ENCODE measurements at places on chromosomes 7 and 10. TPM values are rescaled to one million over a fixed set of nuclear protein-coding genes. Genes with fewer than 3 reads are reported as not detected.

The HTR5A gene
- not detected for total RNA-seq

The ITGA8 gene
- total RNA-seq: 289 TPM

The CDK1 gene
- 43.1 TPM for total RNA-seq

The BLNK gene
- not detected for total RNA-seq

The GCK gene
- total RNA-seq: 0.25 TPM
